Progenitor cell of endocrine pancreas (in vitro differentiated cells): ENCODE measurements at places on chromosomes 7 and 10.

GRCh38 chr10:68561865-68562649 is 1.9 kb downstream of the TET1 start:
- peak; percentile 10 for DNase-seq

DNA sequence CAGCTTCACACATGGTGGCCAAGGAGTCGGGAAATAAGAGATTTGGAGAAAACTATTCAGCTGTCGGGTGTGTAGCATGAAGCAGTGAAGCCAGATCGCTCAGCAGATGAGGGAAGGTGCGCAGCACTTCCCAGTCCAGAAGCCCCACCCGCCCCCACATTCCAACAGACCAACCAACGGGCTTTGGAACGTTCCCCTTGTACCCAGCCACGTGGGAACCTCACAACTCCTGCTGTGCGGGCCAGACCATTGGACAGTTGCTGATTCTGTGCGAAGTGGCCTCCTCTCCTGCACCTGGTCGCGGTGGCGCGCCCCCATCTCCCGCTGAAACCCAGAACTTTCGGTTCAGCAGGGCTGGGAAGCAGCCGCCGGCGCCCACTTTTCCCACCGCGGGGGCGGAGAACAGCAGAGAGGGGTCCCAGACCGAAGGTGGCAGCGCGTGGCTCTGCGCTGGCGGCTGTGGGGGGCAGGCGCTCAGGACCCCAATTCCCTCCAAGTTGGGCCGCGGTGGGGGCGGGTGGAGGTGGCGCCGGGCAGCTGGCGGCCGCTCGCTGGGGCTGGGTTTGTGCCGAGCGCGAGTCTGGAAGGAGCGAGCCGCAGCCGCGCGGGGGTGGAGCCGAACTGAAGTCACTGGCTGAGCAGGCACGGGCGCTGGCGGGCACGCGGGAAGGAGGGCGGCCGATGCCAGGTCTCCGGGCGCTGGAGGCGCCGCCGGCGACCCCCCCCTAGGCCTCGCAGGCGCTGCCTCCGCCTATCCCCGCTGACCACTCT is 1301.5 kb upstream of the SORCS1 start:
- peak; percentile 36 for DNase-seq

DNA sequence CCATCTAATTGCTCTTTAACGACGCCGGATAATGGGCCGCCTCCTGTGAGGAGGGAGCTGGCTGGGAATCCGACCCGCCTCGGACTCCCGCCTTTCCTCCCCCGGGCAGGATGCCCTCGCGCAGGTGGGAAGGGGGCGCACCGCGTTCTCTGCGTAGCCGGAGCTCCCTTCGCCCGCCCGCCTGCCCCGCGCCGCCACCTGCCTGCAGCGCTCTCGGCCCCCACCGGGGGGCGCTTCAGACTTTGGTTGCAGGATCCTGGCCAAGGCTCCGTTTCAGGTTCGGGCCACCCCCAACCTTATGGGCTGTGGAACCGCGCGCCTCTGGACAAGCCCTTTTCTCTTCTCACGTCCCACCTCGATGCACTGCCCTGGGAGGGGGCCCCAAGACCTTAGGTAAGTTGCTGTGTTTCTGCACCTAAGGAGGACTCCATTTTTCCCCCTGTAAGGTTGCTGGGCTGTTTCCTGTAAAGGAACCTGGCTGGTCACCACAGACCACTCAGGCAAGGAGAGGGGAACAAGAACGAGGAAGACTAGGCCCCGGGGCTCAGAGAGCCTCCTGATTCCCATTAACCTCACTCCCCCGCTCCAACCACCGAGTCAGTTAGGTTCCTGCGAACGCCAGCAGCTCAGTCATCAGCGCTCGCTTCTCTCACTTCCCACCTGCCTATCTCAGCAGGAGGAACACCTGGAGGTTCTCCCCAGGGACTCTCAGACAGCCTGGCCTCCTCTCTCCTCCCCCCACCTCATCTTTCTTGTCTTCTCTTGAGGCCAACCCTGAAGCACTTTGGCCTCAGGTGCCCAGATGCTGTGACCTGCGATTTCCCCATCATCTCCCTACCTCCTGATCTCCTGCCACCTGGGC is 11.3 kb upstream of the KAZALD1 start:
- DNase-seq, result peak; percentile 77

DNA sequence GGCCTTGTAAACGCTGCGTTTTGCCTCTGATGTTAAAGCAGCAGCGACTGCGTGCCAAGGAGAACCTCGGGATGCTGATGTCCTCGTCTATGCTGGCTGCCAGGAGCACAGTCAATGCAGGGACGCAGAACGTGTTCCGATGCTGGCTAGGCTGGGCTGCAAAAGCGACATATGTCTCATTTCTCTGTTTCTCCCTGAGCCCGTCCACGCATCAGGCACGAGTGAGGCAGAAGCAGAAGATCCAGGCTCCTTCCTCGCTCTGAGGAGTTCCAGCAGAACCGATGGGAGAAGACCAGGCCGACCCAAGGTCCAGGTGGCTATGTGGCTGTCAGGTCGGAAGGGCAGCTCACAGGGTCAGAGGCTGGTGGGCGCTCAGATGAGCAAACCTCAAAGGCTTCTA is 3.7 kb upstream of the FOXL3 start:
- DNase-seq, result no peak

- peak; percentile 15 for DNase-seq
Observed at GRCh38 chr7:151520419-151521261, 945 bp upstream of the RHEB start.

- DNase-seq, result no peak
Observed at GRCh38 chr7:11604505-11604904, 227.5 kb downstream of the THSD7A start.

DNA sequence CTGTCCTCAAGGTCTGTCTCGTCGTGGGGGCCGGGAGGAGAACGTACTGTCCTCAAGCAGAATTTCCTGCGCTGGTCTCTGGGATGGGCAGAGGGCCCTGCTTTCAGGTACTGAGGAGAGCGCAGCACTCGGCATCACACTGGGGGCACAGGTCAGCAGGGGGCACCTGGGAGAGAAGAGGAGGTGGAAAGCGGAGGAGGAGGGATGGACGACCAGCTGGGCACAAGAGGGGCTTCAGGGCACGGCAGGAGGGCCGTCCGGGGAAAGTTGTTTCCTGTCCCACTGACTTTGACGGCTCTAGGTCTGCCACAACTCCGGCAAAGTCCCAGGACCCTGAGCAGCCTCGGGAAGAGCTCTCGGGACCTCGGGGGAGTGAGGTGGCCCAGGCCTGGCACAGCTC is 536.9 kb downstream of the DNAJB6 start:
- no peak for DNase-seq

DNA sequence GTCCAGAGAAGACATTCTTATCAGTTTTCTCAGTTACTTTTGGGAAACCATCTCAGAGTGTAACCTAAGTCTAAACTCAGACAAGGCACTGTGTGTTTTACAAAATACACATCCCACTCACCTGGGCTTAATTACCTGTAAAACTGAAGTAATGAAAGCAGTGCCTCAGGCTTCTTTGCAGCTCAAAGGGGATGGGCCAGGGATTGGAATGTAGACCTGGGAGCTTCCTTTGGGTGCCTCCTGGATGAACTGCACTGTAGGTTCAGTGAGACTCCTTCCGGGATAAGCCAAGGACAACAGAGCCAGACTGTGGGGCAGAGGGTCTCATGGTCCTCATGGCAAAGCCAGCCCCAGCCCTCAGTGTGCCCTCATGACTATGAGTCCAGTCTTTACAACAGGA is 672.4 kb upstream of the GALNT17 start:
- no peak for DNase-seq

DNA sequence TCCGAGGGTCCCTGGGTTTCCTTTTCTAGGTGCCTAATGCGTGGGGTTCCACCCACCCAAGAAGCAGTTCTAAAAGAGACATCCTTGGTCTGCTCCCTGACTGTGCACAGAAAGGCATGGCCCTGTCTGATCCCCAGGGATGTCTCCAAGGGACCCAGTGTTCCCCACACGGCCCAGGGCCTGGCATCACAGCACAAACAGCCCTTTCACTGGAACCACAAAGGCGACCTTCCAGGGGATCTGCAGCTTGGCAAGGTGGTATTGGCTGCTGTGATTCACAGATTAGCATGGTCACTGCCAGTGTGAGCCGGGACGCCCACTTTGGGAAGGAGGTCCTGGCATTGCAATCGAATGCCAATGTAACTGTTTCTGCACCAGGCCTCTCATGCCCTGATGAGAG is 6.4 kb downstream of the KCNMA1 start:
- no peak for DNase-seq

DNA sequence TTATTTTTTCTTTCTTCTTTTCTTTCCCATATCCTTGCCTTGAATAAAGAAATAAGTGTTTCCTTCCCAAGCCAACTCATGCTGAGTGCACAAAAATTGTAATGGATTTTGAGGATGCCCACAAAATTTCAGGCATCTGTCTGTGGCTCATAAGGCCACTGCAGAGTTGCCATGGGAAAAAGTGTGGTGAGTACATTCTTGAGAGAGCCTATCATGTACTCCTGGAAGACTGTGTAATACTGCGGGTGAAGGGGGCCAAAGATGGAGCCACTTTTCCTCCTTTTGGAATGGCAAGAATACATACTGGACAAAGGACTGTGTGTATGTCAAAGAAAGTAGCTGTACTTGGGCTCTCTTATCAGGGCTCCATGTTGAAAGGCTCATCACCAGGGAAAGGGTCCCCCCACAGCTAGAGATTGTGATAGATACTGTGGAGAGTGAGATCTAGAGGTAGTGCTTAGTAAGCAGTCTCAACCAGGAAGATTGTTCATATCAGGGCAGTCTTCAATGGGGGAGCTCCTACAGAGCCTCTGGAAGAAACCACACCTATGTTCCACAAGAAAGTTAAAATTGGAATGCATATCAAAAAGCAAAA is 341.6 kb upstream of the KCND2 start:
- DNase-seq, result no peak

GRCh38 chr7:131603932-131604331 is 47.5 kb upstream of the PODXL start:
- DNase-seq, result no peak

DNA sequence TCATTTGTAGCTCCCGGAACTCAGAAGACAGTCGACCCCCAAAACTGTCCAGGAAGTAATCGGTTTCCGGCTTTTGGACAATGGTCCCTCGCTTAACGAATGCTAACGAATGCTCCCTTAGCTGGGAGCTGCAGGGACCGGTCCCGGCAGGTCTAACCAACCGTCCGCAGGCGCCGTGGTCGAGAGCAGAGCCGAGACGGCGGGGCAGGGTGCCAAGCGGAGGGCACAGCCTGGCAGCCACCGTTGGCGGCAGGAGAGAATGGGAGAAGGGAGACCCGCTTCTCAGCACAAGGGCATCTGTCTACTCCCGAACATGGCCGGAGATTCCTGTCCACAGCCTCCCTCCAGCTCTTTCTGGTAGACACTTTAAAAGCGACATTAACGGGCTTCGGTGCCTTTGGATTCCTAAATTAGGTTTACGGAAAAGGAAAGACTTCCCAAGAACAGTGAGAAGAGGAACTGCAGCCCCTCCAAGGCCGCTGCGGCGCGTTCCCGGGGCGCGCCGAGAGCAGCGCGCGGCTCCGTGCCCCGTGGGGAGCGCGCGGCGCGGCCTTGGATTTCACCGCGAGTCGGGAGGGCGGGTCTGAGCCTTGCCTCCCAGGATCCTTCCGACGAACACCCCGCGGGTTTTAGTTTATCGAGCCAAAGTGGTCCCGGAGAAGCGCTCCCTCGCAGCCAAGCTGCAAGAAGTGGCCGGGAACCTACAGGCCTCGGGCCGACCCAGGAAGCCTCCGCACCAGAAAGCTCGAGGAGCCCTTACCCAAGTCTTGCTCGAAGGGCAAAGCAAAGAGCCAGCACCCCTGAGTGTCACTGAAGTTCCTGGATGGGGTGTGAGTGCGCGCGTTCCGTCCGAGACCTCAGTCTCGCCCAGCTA is 3.6 kb upstream of the TBX20 start:
- no peak for DNase-seq

DNA sequence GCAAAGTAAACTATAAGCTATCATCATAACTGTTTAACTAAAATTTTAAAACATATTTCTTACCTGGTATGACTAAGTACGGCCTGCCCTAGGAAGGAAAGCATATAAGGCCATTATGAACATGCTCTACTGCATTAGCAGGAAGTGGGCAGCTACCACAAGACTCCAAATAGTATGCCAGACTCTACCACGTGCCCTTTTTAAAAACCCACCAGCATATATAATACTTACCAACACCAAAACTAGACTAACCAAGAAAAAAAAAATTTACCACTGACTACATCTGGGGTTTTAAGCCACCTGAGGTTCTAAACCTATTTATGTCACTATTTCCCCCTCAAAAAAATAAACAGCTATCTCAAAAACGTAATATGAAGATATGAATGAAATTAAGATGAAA is 30.1 kb downstream of the NUDCD3 start:
- DNase-seq, result no peak

DNA sequence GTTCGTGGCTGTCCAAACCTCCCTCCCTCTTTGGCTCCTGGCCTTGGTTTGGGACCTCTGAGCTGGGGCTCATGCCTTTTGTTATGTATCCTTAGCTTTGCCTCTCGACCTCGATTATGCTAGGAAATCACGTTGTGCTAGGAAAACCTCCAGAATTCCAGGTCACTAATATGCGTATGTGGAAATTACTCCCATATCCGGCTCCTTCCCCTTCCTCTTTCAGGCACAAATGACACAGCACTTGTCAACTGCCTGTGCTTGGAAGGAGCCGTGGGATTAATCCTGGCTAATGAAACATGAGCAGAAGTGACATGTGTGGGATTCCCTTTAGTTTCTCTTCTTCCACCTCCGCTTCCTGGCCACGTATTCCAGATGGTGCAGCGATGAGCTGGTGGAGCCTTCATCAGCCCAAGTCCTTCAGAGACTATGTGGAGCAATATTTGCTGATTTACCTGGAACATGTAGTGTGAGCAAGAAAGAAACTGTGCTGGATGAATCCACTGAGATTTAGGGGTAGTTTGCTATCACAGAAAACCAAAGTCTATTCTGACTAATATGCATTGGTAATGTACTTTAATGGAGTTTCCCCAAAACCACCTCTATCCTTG is 149.2 kb downstream of the REEP3 start:
- DNase-seq, result no peak

DNA sequence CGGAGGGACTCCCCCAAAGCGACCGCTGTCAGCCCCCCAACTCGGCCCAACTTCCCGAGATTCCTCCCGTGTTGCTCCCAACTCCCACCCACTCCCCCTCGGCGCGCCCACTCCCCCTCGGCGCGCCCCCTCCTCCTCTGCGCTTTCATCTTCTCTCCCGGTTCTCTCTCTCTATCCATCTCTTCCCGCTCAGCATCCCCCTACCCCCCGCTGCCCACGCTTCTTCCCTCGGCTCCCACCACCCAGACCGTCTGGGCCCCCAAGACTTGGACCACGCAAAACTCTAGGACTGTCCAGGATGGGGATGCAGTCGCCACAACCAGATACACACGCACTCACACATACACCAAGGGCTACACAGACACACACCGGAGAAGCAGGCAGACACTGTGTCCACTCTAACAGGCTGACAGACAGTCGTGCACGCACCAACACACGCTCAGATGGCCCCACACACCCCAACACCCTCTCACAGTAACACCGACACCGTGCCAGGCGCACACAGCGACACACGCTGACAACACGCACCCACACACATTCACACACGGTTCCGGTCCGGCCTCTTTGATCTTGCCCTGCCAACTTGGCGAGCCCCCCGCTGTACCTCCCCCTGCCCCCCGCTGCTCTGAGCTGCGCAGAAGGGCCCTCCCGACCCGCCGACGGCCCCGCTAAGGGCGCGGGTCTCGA is 1.1 kb downstream of the GRID1 start:
- no peak for DNase-seq

GRCh38 chr10:112490545-112490944 is 43.5 kb downstream of the VTI1A start:
- no peak for DNase-seq

GRCh38 chr10:28875549-28876081 is 198.3 kb downstream of the BAMBI start:
- no peak for DNase-seq
